ENCODE measurements at places on chromosomes 13 and 19.

DNA sequence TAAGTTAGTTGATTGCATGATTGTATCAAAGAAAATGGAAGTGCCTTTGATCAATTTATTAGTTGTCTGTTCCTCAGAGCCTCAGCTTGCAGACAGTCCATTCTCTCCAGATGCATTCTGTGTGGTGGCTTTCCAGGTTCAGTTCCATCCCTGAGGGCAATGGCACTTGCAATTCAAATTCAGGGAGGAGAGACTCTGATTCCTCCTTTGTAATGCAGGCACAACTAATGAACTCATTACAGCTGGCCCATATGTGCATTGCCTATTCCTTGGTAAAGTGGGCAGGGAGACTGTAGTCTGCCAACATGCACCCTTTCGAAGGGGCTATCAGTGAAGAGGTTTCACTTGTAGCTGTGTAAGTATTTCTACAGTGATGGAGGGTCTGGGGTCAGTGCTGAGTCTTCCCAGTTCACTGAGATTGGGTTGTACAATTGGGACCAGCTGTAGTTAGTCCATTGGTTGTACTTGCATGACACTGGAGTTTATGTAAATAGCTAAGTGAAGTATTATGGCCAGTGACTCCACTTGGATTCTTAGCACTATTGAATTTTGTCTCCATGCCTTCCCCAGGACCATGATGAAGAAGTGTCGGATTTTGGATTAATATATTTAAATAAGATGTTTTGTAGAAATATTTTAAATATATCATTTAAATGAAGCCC is 401.7 kb downstream of the GPC6 start:
- DNase-seq: no peak

- no peak for DNase-seq
These were observed 136.6 kb downstream of the OLFM4 start for GRCh38 chr13:53165261-53165660.

DNA sequence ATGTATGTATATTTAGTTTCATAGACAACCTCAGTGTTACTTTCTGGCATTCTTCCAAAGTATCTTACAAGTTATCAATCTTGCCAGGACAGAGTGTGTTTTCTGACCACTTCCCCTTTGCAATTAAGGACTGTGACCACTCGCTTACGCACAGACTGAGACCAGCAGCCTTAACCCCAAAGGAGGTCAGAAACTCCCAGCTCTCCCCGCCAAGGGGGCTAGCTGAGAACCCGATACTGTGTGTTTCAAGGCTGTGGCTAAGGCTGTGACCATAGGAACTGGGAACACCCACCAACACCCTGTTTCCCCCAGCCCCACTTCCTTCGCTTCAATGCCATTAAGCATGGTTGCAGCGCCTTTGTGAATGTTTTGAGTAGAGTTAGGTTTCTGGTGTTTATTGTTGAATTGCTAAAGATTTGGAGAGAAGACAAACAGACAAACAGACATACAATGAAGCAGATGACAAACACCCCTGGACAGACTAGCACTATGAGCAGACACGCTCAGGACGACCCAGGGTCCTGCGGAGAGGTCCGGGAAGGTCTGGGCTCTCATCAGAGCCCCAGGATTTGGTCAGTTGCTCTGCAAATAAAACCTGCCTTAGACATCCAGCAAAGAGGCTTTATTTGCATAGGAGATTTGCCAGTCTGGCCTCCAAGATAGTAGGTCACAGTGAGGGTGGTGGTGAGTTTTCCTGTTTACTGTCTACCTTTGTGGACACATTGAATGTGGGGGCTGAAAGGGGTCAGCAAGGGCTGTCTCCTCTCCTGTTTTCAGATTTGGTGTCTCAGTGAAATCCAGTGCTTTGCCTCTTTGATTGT is 25.0 kb upstream of the TNFSF11 start:
- DNase-seq: no peak

DNA sequence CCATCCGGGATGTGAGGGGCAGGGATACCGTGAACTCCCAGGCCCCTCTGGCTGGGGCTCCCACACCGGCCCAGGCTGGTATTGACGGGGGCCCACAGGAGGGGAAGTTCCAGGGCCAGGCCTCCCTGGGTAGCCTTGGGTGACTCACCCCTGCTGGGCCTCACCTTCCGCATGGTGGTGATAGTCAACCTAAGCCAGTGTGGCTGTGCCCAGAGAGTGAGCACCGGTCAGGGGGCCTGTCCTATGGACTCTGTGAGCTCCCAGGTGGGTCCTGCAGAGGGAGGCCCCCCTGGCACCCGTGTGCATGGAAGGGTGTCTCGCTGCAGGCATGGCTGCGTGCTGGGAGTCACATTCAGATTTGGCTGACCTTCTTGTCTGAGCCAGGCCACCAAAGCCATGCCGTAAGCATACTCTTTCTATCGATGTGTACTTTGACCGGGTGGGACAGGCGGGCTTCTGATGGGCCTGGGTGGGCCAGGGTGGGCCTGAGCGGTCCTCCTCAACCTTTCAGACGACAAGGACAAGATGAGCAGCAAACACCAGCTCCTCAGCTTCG is 27.6 kb downstream of the DHX34 start:
- DNase-seq: peak; percentile 38

DNA sequence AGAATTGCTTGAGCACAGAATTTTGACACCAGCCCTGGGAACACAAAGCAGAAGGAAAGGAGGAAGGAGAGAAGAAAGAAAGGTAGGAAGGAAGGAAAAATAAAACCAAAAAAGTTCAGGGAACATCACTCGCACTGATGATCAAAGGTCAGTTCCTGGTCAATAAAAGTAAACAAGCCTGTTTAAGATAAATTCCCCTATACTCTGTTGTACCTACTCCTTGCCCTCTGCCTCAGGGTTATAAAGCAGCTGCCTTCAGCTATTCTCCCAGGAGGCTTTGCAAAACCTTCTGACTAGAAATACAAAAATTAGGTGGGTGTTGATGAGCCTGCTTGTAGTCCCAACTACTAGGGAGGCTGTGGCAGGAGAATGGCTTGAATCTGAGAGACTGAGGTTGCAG is 14.9 kb upstream of the ZNF91 start:
- DNase-seq: no peak

GRCh38 chr13:71632721-71633120 is 234.3 kb downstream of the DACH1 start:
- DNase-seq: no peak

DNA sequence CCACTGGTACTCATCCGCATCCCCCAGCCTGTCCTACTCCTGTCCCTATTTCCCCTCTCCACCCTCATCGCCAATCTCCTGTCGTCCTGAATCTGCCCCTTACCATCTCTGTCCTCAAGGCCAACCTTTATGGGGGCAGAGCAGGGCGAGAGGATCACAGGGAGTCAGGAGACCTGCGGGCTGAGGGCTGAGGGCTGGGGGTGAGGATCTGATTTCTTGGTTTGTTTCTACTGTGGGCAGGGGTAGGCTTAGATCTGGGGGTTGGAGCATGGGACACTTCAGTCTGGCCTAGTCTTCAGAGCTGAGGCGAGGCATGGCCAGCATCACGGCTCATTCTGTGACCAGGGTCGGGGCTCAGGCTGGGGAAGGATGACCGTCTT is 16.5 kb upstream of the ERCC1 start:
- no peak for DNase-seq

- DNase-seq: peak; percentile 17
These were observed 31.4 kb upstream of the MTIF3 start for GRCh38 chr13:27481766-27482165.

GRCh38 chr19:1653300-1653628 is 849 bp upstream of the TCF3 start:
- no peak for DNase-seq

GRCh38 chr13:27168086-27168485 is 3.5 kb downstream of the USP12 start:
- no peak for DNase-seq

Measured in H54 (cell line).